Right ventricle myocardium superior (tissue), 1 donor: ENCODE measurements at places on chromosomes 6 and 20. TPM values are rescaled to one million over a fixed set of nuclear protein-coding genes. Genes with fewer than 3 reads are reported as not detected.

SSTR4 gene
- total RNA-seq, result not detected

DNA sequence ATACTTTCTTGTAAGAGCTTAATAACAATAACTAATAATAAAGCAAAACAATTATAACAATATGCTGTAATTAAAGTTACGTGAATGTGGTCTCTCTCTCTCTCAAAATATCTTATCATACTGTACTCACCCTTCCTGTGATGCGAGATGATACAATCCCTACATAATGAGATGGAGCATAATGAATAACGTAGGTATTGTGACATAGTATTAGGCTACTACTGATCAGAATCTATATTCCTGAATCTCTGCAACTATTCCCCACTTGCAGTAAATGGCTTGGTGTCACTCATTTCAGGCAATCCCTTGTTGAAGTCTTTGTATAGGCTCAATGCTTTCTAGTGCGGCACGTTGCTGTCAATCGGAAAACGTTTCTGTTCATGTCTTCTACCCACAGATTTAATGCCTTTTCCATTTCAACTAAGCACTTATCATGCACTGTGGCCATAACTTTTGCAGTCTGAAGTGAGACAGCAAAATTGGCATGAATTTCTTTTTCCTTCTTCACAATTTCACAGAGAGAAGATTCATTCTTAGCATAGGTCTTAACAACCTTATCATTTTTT lies 32.3 kb downstream of the MOXD1 start:
- DNase-seq, result no peak

- DNase-seq, result no peak
Observed at GRCh38 chr6:132800656-132801055, 2.2 kb upstream of the SLC18B1 start.

DNA sequence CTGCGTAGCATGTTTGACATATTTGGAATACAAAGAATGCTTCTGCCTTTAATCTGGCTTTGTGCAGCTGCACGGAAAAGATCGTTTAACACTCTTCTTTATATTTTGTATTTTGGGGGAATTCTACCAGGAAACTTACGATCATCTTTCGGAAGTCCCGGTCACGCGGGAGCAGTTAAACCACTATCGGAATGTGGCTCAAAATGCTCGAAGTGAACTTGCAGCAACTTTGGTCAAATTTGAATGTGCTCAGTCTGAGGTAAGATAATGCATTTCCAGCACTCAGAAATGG lies 42.3 kb downstream of the CCDC170 start:
- DNase-seq, result no peak

DNA sequence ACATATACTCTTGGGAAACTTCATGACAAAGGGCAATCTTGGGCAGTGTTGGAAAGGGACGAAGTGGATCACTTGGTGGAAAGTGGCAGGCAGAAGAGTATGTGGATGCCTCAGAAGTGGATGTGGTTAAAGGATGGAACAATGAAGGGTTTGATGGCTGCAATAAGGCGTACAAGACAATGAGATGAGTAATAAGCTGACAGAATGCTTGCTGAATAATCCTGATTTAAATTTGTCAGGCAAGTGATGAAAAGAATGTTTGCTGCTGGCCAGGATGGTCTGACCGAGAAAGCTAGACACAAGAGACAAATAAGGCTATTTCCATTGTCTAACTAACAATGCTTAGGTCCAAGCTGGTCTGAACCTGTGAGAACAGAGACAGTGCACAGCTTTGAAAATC lies 61.6 kb upstream of the CEP85L start:
- DNase-seq, result no peak

- DNase-seq, result no peak
Observed at GRCh38 chr6:17032590-17032987, 69.3 kb upstream of the STMND1 start.

GRCh38 chr6:130337534-130337933 lies 28.3 kb upstream of the TMEM200A start:
- no peak for DNase-seq

GRCh38 chr6:135642912-135643311 lies 145.4 kb upstream of the AHI1 start:
- DNase-seq, result no peak

- no peak for DNase-seq
Observed at GRCh38 chr20:47699818-47700217, 85.5 kb downstream of the SULF2 start.

DNA sequence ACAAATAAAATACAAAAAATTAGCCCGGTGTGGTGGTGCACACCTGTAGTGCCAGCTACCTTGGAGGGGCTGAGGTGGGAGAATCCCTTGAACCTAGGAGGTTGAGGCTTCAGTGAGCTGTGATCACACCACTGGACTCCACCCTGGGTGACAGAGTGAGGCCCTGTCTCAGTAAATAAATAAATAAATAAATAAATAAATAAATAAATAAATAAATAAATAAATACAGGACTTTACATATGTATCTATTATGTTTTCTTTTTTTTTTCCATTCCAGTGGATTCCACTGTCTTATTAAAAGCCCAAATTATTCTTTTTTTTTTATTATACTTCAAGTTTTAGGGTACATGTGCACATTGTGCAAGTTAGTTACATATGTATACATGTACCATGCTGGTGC lies 41.1 kb upstream of the ENPP5 start:
- no peak for DNase-seq

GRCh38 chr6:80566361-80566760 lies 459.9 kb downstream of the BCKDHB start:
- no peak for DNase-seq

ADGRF5 gene
- 41.1 TPM for total RNA-seq

SYNCRIP gene
- total RNA-seq, result 55.7 TPM

DNA sequence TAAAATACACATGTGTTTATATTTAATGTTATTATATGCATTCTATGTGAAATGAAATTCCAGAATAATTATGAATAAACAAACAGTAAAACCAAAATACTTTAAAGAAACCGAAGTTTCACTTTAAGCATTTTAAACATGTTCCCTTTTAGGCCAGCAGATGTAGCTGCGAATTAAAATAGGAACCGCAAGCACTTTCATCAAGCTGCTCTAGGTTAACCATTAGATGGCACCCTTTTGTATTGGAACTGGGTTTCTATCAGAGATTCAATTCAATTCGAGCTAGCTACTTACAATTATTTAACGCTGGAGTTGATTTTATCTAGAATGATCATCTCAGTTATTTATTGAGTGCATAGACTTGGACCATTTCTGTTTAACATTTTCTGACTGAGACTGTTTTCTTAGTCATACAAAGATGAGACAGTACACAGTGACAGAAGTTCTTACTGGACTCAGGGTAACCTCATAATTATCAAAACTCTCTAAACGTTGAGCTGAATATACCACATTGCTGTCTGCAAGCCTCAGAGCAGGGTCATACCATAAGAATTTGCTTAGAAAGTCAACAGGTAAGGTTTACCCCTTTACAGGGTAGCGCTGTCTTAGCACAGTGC lies 8.5 kb downstream of the TMEM242 start:
- no peak for DNase-seq

ZC2HC1B gene
- total RNA-seq, result not detected

MOXD1 gene
- total RNA-seq, result 2.2 TPM

DNA sequence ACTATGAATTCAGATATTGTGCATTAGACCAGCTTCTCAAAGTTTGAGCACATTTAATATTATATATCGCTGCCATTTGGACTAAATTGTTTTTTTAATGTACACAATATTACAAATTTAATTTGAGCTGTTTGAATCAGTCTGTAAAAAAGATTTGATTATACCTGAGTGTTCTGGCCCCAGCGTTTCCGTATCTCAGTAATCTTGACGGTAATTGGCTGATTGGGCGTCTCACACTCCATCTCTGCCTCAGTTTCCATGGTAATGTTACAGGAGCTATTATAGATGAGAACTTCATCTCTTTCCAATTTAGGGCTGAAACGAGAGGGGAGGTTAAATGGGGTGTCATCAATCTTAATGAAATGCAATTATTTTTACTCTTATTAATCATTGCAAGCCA lies 77.3 kb downstream of the PKHD1 start:
- no peak for DNase-seq

DNA sequence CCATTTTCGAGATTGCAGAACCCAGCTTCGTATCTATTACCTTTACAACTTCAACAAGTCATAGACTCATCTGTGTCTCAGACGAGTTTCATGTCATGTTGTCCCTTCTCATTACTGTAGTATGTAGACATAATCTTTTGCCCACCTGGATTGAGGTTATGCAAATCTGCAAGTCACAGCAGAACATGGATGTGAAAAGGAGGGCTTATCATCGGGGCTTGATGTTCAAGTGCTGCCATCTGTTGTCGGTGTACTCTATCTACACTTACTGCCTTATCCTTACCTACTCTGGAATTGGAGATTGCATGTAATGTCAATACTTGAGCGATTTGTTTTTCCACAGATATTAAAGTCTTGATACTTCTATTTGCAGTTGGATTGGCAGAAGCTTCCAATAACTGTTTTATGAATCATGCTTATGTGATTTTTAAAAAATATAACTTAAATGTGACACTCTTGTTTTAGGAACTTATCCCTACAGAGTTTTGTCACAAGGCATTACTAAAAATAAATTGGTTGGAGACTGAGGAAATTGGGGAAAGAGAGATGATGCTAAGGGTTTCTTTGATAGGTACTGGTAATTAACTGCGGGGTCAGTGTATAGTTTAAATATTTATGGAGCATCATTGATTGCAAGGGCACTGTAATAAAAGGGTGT lies 3.0 kb upstream of the GOPC start:
- no peak for DNase-seq

PRDM1 gene
- 1.1 TPM for total RNA-seq

SLC25A27 gene
- 11.7 TPM for total RNA-seq

DNA sequence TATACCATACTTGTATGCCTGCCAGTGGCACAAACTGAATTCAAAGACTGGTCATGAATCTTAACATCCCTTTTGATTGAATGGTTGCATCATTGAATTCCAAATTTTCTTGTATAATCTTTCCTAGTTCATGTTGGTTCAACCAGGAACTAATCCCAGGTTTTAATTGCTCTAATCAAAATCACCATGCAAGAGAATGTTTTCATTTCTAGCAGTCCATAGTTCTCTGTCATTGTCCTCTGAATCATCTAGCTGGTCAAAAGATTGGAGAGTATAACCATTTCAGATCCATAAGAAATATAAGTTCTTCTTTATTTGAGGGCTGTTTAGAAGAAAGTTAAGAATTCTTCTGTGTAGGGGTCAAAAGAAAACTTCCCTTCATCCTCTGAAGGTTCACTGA lies 57.2 kb downstream of the ZNF292 start:
- DNase-seq, result no peak

HS3ST5 gene
- not detected for total RNA-seq

KCNK16 gene
- not detected for total RNA-seq

- DNase-seq, result peak; percentile 42
Observed at GRCh38 chr6:26240157-26241032, 124.6 kb upstream of the BTN3A2 start.

DNA sequence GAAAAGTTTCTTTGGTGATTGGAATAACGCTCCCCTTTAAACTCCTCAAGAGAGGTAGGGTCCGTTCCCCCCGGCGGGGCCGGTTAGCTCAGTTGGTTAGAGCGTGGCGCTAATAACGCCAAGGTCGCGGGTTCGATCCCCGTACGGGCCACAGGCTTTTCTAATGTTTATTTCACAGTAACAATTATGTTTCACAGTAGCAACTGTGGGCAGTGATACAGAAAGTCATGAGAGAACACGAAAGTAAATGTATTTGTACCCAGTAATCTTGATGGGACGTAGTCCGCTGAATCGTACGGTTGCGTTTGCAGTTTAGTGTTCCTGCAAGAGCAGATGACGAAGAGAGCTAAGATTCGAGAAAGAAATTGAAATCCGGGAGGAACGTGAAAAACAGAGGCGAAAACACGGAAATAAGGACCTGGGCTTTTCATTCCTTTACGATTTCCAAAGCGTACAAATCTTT lies 505.5 kb downstream of the PRIM2 start:
- no peak for DNase-seq

DNA sequence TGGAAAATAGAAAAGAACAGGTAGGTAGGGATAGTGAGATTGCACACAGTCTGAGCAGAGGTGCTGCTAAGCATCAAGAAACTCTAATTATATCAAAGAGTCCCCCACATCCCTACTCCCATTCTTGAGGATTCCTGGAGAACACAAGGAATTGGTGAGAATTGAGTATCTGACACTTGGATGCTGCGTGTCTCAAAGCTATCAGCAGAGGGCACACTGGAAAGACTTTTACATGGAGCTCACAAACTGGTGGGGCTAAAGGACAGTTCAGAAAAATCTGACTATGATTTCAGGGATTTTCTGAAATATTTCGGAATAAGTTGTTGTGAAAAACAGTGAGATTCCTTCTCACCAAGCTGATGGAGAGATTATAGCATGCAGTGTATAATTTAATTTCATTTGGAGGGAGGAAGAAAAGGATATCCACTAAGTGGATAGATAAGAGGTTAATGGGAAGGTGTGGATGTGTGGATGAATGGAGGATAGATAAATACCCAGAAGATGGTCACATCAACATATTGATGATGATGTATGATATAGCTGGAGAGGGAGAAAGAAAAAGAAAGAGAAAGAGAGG lies 215.4 kb upstream of the DEFB112 start:
- no peak for DNase-seq

MMP24 gene
- 0.13 TPM for total RNA-seq

DNA sequence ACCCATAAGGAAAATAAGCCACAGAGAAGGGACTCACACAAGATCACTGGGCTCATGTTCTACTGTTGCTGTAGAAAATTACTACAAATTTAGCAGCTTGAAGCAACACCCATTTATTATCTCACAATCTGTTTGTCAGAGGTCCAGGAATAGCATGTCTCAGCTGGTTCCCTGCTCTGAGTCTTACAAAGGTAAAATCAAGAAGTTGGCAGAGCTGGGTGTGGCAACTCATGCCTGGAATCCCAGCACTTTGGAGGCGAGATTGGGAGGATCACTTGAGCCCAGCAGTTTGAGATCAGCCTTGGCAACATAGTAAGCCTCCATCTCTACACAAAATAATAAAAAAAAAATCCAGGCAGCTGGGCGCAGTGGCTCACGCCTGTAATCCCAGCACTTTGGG lies 28.5 kb upstream of the ZNF831 start:
- no peak for DNase-seq

GRCh38 chr20:63696306-63696627 lies 185 bp upstream of the TNFRSF6B start:
- DNase-seq, result peak; percentile 40

GRCh38 chr6:53744321-53744720 lies 50.5 kb upstream of the LRRC1 start:
- no peak for DNase-seq

GRCh38 chr6:122008101-122008999 lies 391.1 kb upstream of the HSF2 start:
- no peak for DNase-seq

BHLHE23 gene
- not detected for total RNA-seq

DNA sequence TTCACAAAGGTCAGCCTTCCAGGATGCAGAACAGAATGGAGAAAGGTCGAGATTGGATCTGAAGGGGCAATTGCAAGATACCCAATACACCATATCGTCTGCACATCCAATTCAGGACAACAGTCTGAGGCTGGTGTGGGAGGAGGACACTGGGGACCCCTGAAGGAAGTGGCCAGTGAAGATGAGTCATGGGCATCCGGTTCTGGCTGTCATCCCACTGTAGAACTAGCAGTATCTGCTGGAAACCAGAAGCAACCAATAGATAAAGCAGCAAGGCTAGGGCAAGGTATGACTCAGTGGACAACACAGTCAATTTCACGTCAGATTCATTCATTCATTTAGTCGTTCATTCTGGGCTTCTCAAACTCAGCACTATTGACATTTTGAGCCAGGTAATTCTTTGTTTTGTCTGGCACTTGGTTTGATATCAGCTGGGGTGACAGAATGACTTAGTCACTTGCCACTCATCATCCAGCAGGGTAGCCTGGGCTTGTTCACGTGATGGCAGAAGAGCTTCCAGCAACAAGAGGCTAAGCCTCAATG lies 30.3 kb upstream of the SHLD1 start:
- no peak for DNase-seq
